Fibroblast of lung (primary cell): ENCODE measurements at places on chromosomes 7 and 10. TPM values are rescaled to one million over a fixed set of nuclear protein-coding genes. Genes with fewer than 3 reads are reported as not detected.

DNA sequence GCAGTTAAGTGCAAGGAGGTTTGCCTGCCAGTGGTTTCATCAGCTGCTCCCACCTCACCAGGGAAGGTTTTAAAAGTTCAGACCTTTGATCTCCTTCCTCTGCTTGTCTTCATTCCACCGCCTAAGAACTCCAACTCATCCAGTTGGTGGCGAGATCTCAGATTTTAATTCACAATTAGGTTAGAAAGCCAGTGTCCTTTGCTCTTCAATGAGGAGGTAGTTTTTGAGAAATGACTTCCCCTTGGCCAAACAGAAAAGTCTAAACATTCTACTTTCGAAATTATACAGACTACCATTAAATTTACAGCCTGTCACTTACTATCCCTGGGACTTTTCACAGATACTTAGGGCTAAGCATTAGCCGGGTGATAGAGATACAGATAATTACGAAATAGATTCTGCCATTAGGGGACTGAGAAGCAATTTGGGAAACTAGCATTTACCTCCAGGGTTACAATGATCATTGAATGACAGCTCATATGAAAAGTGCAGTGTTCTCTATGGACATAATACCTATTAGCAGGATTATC, 513.4 kb upstream of the GHITM start:
- no peaks in the 10 kb centered on the region for H3K36me3 ChIP-seq
- no peak for DNase-seq
- no peaks in the 10 kb centered on the region for H3K4me1 ChIP-seq
- H3K4me3 ChIP-seq = no peak overlapping the region
- H3K27me3 ChIP-seq = no peaks in the 10 kb centered on the region

DNA sequence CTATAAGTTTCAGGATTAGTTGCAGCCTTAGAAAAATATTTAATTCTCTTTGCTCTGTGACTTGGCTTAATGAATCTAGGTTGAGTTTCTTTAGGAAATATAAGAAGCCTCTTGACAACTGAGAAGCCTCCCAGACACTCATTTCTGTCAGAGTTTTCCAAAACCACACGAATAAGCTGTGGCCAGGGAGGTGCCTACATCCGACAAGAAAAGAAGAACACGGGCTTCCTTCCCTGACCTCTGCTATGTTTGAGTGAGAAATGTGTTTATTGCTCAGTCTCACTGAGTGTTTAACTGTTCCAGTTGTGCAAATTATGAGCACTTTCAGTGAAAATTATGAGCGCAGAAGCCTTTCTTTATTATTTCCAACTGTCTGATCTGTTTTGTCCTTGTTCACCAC, 105.0 kb downstream of the TRIL start:
- no peaks in the 10 kb centered on the region for H3K36me3 ChIP-seq
- H3K4me1 ChIP-seq = peaks cover 3% of the 10 kb centered on the region
- no peak overlapping the region for H3K4me3 ChIP-seq
- H3K27me3 ChIP-seq = no peaks in the 10 kb centered on the region

- no peak overlapping the region for H3K4me3 ChIP-seq
- H3K27ac ChIP-seq = no peak overlapping the region
- DNase-seq = peak; percentile 39
- H3K27me3 ChIP-seq = no peaks in the 10 kb centered on the region
- H3K36me3 ChIP-seq = no peaks in the 10 kb centered on the region
These were observed 93.9 kb downstream of the CCDC3 start for GRCh38 chr10:12907656-12908055.

DNA sequence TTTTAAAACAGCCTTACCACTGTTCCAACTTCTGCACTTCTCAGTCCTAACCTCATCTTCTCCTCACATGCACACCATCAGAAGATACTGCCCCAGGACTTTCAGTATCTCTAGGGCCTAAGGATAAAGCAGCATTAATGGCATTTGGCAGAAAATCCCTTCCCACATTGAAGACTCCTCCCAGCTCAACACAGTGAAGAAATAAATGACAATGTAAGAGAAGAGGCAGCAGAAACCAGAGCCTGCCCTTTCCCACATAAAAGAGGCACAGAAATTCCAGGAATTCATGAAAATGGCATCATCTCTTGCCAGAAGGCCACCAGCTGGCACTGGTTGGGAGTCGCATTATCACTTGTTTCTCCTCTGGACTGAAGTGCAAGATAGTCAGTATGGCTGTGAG, 3.7 kb downstream of the GCC1 start:
- H3K27ac ChIP-seq = no peak overlapping the region
- H3K36me3 ChIP-seq = peaks cover 2% of the 10 kb centered on the region
- no peak for DNase-seq
- no peaks in the 10 kb centered on the region for H3K27me3 ChIP-seq

DNA sequence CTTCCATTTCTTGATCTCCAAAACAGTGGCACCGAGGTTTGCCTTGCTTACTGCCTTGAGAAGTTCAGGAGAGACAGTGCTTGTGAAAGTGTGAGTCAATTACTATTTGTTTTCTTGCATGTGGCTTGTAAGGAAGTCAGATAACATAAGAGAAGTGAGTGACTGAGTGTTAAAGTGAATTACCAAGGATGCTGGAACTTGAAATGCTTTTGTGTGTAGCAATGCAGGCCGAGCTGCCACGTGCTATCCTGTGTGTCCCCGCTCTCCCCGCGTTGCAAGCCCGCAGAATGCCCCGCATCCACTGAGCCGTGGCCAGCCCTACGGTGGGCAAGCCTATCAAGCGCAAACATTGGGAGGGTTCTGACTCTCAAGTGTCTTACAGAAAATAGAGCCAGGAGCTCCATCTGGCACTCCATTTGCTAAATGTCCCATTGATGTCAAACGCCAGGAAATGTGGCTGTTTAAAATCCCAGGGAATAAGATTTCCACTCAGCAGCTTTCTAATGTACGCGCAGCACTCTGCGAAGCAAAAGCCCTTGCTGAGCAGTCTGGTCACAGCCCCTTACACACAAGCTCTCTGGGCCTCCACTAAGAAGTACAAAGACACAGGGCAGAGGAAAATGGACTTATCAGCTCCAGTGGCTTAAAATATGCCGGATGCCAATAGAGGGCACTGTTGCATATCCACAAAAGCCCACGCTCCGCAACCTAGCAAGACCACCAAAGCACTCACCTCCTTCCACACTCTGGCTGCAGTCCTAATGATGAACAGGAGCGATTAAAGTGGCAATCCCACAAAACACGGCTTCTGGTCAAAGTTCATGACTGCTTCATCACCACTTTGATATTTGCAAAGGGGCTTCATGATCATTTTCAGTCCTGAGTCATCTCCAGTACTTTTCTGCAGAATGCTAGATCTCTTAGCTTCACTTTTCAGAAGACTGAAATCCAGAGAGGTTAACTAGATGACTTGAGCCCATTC, 158.0 kb upstream of the ITGB1 start:
- H3K4me3 ChIP-seq = no peak overlapping the region
- DNase-seq = peak; percentile 78
- H3K4me1 ChIP-seq = peaks cover 42% of the 10 kb centered on the region
- no peaks in the 10 kb centered on the region for H3K27me3 ChIP-seq
- peak overlapping the region; percentile 14 for H3K27ac ChIP-seq
- no peaks in the 10 kb centered on the region for H3K36me3 ChIP-seq

GRCh38 chr10:77879710-77880109, 46.8 kb downstream of the DLG5 start:
- H3K4me3 ChIP-seq = no peak overlapping the region
- no peaks in the 10 kb centered on the region for H3K27me3 ChIP-seq
- no peaks in the 10 kb centered on the region for H3K4me1 ChIP-seq
- no peaks in the 10 kb centered on the region for H3K36me3 ChIP-seq
- no peak overlapping the region for H3K27ac ChIP-seq

DNA sequence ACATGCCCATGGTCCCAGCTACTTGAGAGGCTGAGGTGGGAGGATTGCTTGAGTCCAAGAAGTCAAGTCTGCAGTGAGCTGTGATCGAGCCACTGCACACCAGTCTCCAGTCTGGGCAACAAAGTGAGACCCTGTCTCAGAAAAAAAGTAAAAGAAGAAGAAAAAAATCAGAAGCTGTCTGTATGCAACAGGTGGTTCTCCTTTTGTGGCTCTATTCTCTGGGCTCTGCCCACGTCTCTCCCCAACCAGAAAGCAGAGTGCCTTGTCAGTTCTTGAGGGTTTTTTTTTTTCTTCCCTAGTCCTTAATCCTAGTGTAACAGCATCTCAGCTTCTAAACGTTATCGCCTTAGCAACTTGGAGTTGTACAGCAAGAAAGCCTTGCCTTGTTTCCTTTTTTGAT, 89.5 kb downstream of the PRKCQ start:
- no peaks in the 10 kb centered on the region for H3K4me1 ChIP-seq
- H3K4me3 ChIP-seq = no peak overlapping the region
- H3K36me3 ChIP-seq = no peaks in the 10 kb centered on the region

Gene NIPSNAP2
- 32.4 and 42.4 TPM in 2 replicates for total RNA-seq

Gene CCDC172
- total RNA-seq = not detected in 2 replicates

Gene CPN1
- not detected in 2 replicates for total RNA-seq

Gene CDK14
- total RNA-seq = 36.0 and 41.1 TPM in 2 replicates

Gene SLC16A9
- 0.26 and 0.66 TPM in 2 replicates for total RNA-seq
